A172 (cell line): ENCODE measurements at places on chromosomes 16 and 17. TPM values are rescaled to one million over a fixed set of nuclear protein-coding genes. Genes with fewer than 3 reads are reported as not detected.

TBC1D26 gene
- total RNA-seq: not detected in 2 replicates

USH1G gene
- 0.28 TPM in 1 of 2 replicates, not detected in the other for total RNA-seq

GRCh38 chr16:11556945-11557720 is 29.6 kb downstream of the LITAF start:
- DNase-seq: no peak

DNA sequence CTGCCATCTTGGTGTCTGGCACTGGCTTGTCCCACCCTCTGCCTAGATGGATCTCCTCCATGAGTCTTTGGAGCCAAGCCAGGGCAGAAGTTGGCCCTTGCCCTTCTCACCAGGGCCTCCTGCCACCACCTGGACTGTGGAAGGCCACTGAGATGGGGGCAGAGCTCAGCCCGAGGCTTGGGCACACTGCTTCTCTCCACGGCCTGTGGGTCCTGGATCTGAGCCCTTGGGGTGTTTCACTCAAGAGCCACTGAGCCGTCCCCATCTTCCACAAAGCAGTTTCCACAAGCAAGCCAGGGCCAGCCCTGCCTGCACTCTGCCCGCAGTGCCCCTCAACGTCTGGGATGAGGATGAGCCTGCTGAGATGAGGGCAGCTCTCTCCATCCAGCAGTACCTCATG is 16.7 kb upstream of the CD300A start:
- no peak for DNase-seq

- no peak for DNase-seq
Observed at GRCh38 chr17:6642592-6642991, 1.7 kb downstream of the TXNDC17 start.

- DNase-seq: no peak
Observed at GRCh38 chr17:9221147-9221921, 200.0 kb downstream of the NTN1 start.

- DNase-seq: no peak
Observed at GRCh38 chr16:76176153-76176552, 101.0 kb upstream of the CNTNAP4 start.

GRCh38 chr17:73104450-73104849 is 12.0 kb upstream of the SLC39A11 start:
- DNase-seq: no peak
